ENCODE measurements at places on chromosomes 6 and 20.

DNA sequence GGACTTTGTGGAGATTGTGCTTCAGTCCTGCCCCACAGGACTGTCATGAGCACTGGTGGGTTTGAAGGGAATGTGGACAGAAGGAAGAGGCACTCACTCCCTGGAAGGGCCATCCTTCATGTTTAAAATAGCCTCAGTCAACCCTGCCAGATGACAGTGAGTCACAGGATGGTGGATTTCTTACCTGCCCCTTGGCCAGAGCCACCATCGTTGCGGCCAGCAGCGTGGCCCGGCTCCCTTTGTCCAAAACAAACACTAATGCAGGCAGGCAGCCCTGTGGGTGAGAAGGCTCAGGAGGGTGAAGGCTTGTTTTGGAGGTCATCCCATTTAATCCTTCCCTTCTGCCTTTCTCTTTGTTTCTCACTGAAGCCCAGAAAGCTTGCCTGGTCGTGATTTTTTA lies 422.7 kb downstream of the CD83 start:
- DNase-seq = no peak

- DNase-seq = no peak
Measured at GRCh38 chr20:18767676-18768075, 45.9 kb upstream of the SCP2D1 start.

DNA sequence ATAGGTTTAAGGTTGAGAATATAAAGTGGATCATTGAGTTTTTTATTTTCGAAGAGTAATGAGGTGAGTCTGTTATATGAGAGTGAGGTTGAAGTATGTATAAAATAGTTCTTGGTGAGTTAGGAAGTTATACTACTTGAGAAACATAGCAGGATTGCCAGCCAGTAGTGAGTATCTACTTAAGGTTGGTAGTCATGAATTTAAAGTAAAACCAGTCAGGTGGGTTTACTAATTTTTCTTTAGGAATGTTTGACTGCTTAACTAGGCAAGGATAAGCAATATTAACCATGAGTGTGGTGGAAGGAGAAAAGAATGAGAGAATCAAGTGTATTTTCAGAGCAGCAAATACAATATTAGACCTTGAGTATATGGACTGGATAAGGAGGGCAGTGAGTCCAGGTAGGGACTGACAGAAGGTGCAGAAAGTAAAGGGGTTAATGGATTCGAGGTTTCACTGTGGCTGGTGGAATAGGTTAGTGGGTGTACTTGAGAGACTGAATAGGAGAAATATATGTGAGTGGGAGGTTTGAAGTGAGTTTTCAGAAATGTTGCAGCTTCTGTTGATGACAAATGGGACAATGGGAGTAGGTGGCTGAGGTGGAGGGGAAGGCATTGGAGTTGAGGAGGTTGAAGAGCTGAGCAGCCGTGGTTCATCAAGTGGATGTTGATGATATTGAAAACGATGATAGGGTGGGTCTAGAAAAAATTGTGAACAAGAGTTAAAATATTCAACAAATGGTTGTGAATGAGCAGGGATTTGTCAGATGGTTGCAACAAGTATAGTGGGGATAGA lies 232.5 kb upstream of the ASCC3 start:
- no peak for DNase-seq

DNA sequence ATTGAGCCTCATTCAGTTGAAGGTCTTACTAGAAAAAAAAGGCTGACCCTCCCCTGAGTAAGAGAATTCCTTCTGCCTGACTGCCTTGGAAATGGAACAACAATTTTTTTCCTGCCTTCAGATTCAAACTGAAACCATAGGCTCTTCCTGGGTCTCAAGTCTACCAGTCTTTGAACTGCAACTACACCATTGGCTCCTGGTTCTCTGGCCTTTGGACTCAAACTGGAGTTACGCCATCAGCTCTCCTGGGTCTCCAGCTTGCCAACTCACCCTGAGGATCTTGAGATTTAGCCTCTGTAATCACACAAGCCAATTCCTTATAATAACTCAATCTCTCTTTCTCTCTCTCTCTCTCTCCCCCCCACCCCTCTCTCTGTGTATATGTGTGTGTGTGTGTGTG lies 36.0 kb upstream of the SNX9 start:
- DNase-seq = no peak

DNA sequence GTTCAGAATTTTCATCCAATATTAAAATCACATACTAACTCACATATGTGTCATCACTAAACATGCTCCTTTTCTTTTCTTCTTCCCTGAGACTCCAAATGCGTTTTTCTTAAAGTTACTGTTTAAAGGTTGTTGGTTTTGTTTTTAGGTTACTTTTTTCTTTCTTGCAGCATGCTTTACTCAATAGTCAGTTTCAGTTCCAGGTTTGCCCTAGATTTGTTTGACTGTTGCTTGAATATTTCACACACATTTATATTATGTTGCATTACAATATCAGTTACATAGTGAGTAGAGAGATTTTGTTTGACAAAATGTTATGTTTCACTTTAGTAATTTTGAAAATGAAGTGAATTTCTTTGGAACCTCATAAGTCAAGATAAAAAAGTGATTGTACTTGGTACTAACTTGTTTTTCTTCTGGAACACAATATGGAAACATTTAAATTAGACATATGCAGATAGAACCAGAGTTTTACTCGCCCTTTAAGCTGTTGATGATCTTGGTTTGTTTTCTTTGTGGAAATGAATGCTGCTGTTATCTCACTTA lies 27.3 kb downstream of the FNDC1 start:
- DNase-seq = no peak

GRCh38 chr6:87376643-87377042 lies 31.1 kb upstream of the CFAP206 start:
- DNase-seq = no peak

- DNase-seq = no peak
Measured at GRCh38 chr6:159461998-159462397, 231.0 kb downstream of the SOD2 start.

DNA sequence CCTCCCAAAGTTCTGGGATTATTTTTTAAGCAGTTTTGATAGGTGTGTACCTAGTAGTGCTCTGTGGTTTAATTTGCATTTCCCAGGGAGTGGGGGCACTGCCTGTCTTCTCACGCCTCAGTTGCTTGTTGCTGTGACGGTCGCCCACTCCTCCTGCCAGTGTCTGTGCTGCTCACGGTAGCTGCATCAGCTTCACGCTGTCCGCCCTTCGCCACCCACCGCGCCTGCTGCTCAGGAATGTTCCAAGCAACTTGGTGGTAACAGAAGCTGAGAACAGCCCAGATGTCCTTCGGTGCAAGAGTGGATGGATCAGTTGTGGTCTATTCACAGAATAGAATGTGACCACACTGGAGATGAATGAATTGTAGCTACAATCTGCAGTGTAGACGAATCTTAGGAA lies 22.9 kb downstream of the DNAJC5 start:
- DNase-seq = no peak

Data from T-helper 1 cell (primary cell).